ENCODE measurements at places on chromosomes 1 and 21.
A peak's percentile ranks its signal among the peaks of the same experiment; 100 is the strongest.

DNA sequence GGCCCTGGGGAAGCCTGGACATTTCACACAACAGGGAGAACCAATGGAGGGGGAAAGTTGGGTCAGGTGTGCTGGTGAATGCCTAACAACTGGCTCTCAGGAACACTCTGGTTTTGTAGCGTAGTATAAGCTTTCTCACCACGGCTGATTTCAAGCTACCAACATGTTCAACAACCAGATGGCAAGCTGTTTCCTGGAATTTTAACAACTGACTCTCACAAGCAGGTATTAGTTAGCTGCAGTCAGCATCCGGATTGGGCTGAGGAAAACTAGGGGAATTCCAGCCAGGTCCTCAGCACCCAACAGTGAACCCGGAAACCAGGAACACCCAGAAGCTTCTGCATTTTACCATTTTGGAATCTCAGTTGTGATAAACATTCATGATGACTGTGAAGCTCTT is 162.3 kb upstream of the CAMK1G start:
- DNase-seq: no peak

- peak; percentile 66 for DNase-seq
Observed at GRCh38 chr1:205450448-205450847, 5.4 kb downstream of the BLACAT1 start.

GRCh38 chr1:97691325-97691724 is 229.5 kb downstream of the DPYD start:
- DNase-seq: no peak

GRCh38 chr1:3670823-3671265 is 18.5 kb downstream of the TP73 start:
- DNase-seq: no peak

- DNase-seq: no peak
Observed at GRCh38 chr1:83606416-83606955, 392.4 kb downstream of the TTLL7 start.

GRCh38 chr1:241424480-241424971 is 67.5 kb upstream of the RGS7 start:
- no peak for DNase-seq
